ENCODE measurements at places on chromosomes 3 and 15. TPM values are rescaled to one million over a fixed set of nuclear protein-coding genes. Genes with fewer than 3 reads are reported as not detected.

Gene ZNF774
- total RNA-seq: 0.87 TPM

Gene FAM107A
- total RNA-seq: 83.0 TPM

Gene IGDCC3
- total RNA-seq: not detected

Gene RLBP1
- total RNA-seq: not detected

Gene PLS1
- 1.2 TPM for total RNA-seq

Gene ITPKA
- total RNA-seq: 0.44 TPM

Gene CCK
- not detected for total RNA-seq

Gene LTK
- total RNA-seq: 0.73 TPM

Gene VEPH1
- total RNA-seq: 138 TPM

Data from mammary microvascular endothelial cell (primary cell).